ENCODE measurements at places on chromosomes 2 and 18. TPM values are rescaled to one million over a fixed set of nuclear protein-coding genes. Genes with fewer than 3 reads are reported as not detected.

The ORMDL1 gene
- total RNA-seq = 35.0 TPM

The ETAA1 gene
- total RNA-seq = 36.2 TPM

The ST6GAL2 gene
- 1.9 TPM for total RNA-seq

The GRHL1 gene
- 0.65 TPM for total RNA-seq

The STON1 gene
- 7.5 TPM for total RNA-seq

The VWA3B gene
- not detected for total RNA-seq

The ZEB2 gene
- total RNA-seq = 112 TPM

The CCDC141 gene
- total RNA-seq = not detected

The NOL4 gene
- not detected for total RNA-seq

The SULT1C4 gene
- total RNA-seq = 2.1 TPM

Data from epithelial cell of alveolus of lung (primary cell).